Neural crest cell (in vitro differentiated cells): ENCODE measurements at places on chromosomes 16 and 17.
A peak's percentile ranks its signal among the peaks of the same experiment; 100 is the strongest.

DNA sequence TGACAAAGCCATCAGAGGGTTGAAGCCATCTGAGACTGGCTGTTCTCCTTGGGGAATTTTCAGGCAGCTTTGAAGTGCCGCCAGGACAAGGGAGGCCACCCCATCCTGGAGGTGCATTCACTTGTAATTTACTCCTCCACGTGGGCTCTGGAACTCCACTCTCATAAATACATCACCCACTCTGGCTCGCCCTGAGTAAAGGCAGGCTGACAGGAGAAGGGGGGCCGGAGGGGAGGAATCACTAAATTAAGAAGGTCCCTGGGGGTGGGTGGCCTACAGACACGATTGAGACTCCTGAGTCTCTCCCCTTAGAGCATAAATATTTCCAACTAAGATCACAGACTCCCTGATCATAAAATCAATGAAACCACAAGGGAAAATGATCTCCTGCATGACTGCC lies 56.3 kb upstream of the HNF1B start:
- no peak for DNase-seq

GRCh38 chr17:82566129-82566960 lies 46.8 kb downstream of the FOXK2 start:
- no peak for DNase-seq

DNA sequence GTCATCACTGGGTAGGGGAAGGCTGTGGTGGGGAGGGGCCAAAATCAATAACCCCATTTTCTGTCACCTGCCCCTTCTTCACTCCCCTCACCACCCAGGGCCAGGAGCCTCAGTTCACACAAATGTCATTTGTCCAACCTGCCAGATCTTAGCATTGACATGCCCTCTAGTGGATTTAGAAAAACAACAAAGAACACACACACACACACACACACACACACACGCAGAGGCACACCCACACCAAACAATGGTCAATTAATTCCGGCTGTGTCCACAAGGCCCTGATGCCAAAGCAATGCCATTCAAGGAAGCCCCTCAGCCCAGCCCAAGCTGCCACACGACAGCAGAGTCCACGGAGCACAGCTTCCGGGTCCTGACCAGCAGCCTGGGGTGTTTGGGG lies 68.4 kb downstream of the NOG start:
- DNase-seq = no peak

- DNase-seq = peak; percentile 47
Measured at GRCh38 chr17:42531455-42532354, 4.3 kb upstream of the NAGLU start.

- DNase-seq = no peak
Measured at GRCh38 chr17:51912939-51913338, 245.6 kb downstream of the CA10 start.

- DNase-seq = no peak
Measured at GRCh38 chr17:82949984-82950383, 110.2 kb upstream of the ZNF750 start.

GRCh38 chr16:69885722-69886121 lies 65.4 kb upstream of the CLEC18A start:
- DNase-seq = no peak

GRCh38 chr16:5066511-5066910 lies 755 bp upstream of the C16orf89 start:
- no peak for DNase-seq

- no peak for DNase-seq
Measured at GRCh38 chr17:62751060-62751691, 56.9 kb downstream of the MARCHF10 start.
